Esophagus muscularis mucosa (tissue), 4 donors: ENCODE measurements at places on chromosomes 16 and 17. TPM values are rescaled to one million over a fixed set of nuclear protein-coding genes. Genes with fewer than 3 reads are reported as not detected.

- H3K27me3 ChIP-seq = no peaks in the 10 kb centered on the region
- H3K36me3 ChIP-seq = no peaks in the 10 kb centered on the region
- H3K27ac ChIP-seq = peak overlapping the region; percentile 57
- no peak for DNase-seq
- H3K4me3 ChIP-seq = no peak overlapping the region
- peaks cover 48% of the 10 kb centered on the region for H3K4me1 ChIP-seq
Measured at GRCh38 chr17:78144147-78144719, 2.0 kb upstream of the C17orf99 start.

GRCh38 chr17:73284906-73285602, 23.4 kb upstream of the CPSF4L start:
- H3K27ac ChIP-seq = peak overlapping the region; percentile 80
- H3K36me3 ChIP-seq = peaks cover 48% of the 10 kb centered on the region
- H3K4me1 ChIP-seq = peaks cover 70% of the 10 kb centered on the region
- no peak for DNase-seq

- H3K27me3 ChIP-seq = no peaks in the 10 kb centered on the region
- no peaks in the 10 kb centered on the region for H3K4me1 ChIP-seq
- no peak overlapping the region for H3K27ac ChIP-seq
- no peak for DNase-seq
- H3K36me3 ChIP-seq = no peaks in the 10 kb centered on the region
Measured at GRCh38 chr17:70370816-70371215, 201.5 kb downstream of the KCNJ2 start.

GRCh38 chr17:6589266-6589946, 33.1 kb upstream of the PITPNM3 start:
- H3K27me3 ChIP-seq = no peaks in the 10 kb centered on the region
- no peak overlapping the region for H3K4me3 ChIP-seq
- peak; percentile 8 for DNase-seq
- no peak overlapping the region for H3K27ac ChIP-seq

The IGSF6 gene
- total RNA-seq = 0.97 TPM

- no peak overlapping the region for H3K4me3 ChIP-seq
- peaks cover 20% of the 10 kb centered on the region for H3K36me3 ChIP-seq
- H3K4me1 ChIP-seq = peaks cover 18% of the 10 kb centered on the region
- DNase-seq = no peak
- no peak overlapping the region for H3K27ac ChIP-seq
Measured at GRCh38 chr17:42618442-42619150, 9.1 kb downstream of the TUBG1 start.

DNA sequence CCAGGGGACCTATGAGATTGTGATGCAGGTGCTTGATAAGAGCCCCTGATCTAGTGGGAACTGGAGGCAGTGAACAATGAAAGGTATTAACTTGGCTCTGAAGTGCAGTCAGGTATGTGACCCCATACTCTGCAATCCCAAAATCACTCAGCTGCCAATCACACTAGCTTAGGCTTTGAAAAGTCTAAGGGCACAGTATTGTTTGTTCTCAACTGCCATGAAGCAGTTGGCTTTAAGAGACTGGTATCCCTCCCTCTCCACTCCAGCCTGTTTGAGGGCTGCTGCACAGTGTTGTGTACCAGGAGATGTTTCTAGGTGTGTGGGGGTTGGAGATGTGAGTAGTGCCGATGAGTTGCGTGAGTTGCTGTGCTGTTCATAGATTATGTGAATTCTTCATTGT, 2.4 kb downstream of the YPEL2 start:
- H3K36me3 ChIP-seq = no peaks in the 10 kb centered on the region
- no peaks in the 10 kb centered on the region for H3K27me3 ChIP-seq
- DNase-seq = no peak
- peaks cover 83% of the 10 kb centered on the region for H3K4me1 ChIP-seq
- peak overlapping the region; percentile 79 for H3K4me3 ChIP-seq

The GJD3 gene
- total RNA-seq = 0.40 TPM

- H3K4me1 ChIP-seq = no peaks in the 10 kb centered on the region
- no peaks in the 10 kb centered on the region for H3K27me3 ChIP-seq
- H3K4me3 ChIP-seq = no peak overlapping the region
Measured at GRCh38 chr17:56887552-56888467, 26.0 kb downstream of the TRIM25 start.

GRCh38 chr16:55834049-55834448, 1.2 kb upstream of the CES1 start:
- H3K27ac ChIP-seq = no peak overlapping the region
- no peak for DNase-seq
- H3K36me3 ChIP-seq = no peaks in the 10 kb centered on the region
- H3K4me1 ChIP-seq = no peaks in the 10 kb centered on the region
- no peak overlapping the region for H3K4me3 ChIP-seq

The HP gene
- 6.1 TPM for total RNA-seq

The GNGT2 gene
- 0.97 TPM for total RNA-seq

DNA sequence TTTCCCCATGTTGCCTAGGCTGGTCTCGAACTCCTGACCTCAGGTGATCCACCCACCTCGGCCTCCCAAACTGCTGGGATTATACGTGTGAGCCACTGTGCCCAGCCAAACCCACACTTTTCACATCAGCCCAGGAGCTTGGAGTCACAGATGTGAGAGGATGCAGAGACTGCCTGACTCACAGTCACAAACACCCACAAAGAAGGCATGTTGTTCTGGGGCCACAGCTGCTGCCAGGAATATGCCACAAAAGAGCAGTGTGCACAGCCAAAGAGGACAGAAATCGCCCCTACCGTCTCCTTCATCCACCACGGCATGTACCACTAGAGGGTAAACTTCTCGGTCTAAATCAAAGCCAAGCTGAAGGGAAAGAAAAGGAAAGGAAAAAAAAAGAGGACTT, 25.1 kb upstream of the FOXJ1 start:
- no peak overlapping the region for H3K4me3 ChIP-seq
- no peaks in the 10 kb centered on the region for H3K27me3 ChIP-seq
- H3K27ac ChIP-seq = no peak overlapping the region

The VMO1 gene
- 0.86 TPM for total RNA-seq
